ENCODE measurements at places on chromosomes 3 and 15.
A peak's percentile ranks its signal among the peaks of the same experiment; 100 is the strongest.

GRCh38 chr15:90553248-90553745 is 23.6 kb downstream of the CRTC3 start:
- DNase-seq, result no peak

DNA sequence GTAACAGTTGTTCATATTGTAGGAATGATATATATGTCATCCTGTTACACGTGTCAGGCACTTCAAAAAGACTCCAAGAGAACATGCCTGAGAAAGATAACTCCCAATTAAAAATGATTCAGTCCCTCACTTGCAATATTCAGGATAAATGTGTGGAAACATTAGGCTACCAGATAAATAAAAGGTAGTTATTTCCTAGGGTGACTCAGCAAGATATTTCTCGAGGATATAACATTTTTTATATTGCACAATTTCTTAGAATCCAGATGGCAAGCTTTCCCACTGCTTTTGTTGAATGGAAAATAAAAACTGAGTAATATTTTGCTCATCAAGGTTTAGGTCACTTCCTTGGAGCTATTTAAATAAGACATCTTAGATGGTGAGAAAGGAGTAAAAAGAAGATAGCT is 181.4 kb downstream of the GAP43 start:
- no peak for DNase-seq

DNA sequence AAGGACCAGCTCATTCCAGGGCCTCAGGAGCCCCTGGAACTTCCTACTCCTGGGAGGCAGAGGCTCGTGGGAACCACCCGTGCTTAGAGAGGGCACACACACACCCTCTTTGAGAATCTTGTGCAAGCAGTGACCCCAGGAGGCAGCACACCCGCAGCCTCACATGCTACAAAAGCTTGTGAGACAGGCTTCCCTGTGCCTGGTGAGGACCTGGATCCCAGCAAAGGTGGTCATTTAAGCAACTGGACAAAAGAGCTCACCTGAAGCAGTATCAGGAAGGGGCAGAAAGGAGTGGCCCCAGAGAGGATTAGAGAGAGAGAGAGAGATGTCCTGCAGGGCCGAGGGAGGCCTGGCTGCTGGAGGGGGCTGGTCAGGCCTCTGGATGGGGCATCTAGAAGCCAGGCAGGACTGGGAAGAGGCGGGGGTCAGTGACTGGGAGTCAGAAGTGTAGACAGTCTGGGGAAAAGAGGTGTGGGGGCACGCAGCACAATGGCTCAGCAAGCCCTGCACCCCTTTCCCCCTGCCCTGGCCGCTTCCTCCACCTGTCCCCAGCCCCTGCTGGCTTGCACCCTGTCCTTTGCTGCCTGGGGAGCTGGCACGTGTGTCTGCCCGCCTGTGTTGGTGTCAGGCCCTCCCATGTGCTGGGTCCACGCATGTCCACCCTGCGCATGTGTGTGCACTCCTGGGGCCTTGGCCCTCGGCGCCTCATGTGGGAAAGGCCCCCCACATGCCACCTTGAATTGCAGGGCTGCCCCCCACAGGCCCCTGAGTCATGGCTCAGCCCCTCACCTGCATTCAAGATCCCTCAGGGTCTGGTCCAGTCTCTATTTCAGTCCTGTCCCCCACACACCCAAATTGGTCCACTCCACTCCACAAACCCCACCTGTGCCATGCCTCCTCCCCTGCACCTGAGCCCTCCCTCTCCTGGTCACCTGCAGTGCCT is 36.9 kb downstream of the TSPAN3 start:
- DNase-seq, result no peak

DNA sequence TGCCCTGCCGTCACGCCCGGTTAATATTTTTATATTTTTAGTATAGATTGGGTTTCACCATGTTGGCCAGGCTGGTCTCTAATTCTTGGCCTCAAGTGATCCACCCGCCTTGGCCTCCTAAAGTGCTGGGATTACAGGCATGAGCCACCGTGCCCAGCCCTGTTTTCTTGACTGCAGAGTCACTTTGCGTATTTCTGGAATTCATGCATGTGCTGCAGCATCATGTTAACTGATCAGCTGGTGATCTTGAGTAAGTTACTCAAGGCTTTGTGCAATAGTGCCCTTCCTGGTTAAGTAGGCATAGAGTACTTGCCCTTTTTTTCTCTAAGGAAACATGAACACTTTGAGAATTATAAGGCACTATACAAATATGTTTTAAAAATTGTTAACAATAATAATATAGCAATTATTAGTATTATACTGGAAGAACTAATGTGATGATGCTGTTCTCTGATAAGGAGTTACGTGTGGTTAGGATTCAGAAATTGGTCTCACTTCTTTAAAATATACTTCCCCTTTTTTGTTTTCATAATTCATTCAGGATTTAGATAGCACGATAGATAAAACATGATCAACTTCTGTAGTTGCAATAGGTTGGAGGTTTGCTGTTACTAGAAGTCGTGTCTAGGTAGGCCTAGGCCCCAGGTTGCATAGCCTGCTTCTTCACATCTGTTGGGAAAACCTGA is 33.6 kb downstream of the GPR171 start:
- DNase-seq, result no peak

GRCh38 chr3:190990898-190991297 is 128.4 kb upstream of the GMNC start:
- no peak for DNase-seq

DNA sequence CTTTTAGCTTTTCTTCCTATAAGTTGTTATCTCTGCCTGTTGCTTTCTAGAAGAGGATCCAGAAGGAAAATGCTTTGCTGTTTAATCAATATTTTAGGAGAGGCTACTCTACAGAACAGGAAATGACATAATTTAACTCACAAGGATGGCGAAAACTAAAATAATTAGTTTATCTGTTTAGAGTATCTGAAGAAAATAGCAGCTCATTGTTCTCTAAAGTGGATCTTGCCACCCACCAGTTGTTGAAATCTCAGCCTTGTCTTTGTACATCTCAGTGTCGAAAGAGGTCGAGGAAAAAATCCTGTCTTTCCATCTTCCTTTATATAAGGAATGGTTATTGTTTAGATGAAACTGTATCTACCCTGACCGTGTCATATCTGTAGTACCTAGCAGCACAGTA is 126.6 kb downstream of the ZNF609 start:
- no peak for DNase-seq

DNA sequence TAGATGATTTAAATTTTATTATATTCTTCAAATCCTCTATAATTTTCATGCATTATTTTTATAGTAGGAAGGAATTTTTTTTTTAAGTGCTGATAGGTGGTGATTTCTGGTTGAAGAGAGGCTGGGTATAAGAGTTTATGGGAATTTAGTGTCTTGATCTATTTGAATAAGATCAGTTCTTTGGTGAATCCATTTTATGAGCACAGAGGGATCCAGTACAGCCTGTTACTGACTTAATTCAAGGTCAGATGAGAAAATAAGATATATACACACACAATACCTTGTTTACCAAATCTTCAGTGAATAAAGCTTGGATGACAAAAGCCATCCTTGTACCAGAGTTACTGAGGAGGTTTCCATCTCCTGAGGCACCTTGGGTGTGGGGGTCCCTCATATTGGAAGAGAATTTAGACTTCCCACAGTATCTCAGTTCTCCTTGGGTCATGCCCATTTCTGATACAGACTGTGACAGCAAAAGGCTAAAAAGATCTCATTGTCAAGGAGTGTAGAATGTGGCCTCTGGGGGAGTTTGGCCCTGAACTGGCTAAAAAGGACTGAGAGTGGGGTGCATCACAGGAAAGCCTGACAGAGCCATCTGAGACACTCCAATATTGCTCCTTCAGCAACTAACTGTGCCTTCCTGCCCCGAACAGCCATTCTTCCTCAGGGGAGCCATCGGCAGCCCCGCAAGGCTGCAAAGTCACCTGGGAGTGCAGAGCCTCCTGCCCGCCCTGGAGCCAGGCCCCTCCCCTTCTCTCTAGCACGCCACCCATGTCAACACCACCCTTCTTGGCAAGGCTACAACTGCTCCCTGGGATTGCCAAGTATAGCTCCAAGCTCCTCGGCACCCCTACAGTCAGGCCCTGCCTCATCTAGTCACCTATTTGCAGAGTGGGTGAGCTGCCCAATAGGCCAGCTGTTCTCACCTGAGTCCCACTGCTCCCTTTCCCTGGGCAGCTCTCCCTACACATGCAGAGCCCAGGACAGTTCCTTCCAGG is 43.1 kb upstream of the HACD2 start:
- DNase-seq, result no peak

DNA sequence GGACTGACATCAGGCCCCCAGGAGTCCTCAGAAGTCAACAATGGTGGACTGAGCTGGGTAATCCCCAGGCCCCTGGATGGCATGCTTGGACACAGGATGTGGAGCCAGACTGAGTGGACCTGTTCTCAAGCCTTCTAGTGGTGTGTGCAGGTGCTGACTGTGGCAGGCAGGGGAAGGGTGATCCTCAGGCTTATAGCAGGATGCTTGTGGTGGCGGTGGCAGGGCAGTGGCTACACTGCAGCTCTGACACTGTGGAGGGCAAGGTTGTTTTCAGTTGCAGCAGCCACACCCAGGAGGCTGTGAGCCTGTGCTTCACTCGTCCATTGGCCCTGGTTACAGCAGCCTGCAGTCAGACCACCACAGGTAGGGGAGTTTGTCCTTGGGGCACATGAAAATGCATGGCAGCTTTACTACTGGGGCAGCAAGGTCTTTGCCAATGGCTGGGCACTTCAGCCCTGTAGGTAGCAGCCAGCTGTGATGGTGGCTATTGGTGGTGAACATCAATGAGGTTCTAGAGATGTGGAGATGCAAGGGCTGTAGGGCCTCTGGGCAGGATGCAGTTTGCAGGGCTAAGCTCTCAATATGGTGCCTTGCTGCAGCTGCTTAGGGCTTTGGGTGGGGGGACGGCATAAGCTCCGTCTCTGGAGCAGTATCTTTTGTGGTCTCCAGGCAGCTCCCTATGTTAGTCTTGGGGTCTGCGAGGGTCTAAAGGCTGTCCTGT is 17.5 kb upstream of the MYO5A start:
- DNase-seq, result no peak

DNA sequence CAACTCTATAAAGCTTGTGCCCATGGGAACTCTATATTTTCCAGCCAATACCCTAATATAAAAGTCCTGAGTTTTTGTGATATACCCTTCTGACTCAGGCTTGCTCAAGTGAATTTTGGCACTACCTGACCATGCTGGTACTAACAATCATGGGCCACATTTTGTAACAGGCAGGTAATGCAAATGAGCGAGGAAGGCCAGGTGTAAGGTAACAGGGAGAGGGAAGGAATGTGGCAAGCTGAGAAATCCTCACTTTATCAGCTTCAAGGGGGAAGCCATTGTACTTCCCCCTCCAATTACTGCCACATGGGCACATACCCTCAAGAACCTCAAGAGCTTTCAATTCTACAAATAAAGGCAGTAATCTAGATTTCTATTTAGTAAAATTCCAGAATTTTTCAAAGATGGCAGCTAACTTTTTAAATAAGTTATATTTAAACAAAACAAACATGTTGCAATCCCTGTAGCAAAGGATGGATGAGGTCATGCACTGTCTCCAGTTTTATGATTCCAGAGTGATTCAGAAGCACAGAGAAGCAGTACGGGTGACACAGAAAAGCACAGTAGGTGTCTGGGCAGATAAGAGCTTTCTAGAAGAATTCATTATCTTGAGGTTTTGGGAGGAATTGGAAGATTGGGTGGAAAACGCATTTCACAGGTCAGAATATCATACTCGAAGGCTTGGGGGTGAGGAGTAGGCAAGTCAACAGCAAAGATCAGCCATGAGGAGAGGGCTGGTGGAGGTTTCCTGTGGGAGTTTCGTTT is 87.6 kb downstream of the FOXP1 start:
- DNase-seq, result no peak

DNA sequence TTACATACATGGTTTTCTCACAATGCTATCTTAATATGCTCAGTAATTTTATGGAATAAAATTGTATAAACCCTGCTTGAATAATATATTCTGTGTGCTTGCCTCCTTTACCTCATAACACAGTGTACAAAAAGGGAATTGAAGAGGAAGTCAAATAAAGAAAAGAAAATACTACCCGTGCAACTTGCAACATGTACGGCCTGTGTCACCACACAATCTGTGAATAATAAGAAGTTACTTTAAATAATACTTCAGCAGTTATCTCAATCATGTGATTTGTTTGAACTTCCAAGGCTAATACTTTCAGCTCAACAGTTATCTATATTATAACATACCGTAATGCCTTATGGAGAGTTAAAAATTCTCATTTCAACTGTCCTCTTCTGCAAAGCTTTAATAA is 58.1 kb upstream of the SATB1 start:
- DNase-seq, result no peak

- no peak for DNase-seq
Observed at GRCh38 chr3:151345859-151346258, 16.5 kb upstream of the P2RY13 start.

DNA sequence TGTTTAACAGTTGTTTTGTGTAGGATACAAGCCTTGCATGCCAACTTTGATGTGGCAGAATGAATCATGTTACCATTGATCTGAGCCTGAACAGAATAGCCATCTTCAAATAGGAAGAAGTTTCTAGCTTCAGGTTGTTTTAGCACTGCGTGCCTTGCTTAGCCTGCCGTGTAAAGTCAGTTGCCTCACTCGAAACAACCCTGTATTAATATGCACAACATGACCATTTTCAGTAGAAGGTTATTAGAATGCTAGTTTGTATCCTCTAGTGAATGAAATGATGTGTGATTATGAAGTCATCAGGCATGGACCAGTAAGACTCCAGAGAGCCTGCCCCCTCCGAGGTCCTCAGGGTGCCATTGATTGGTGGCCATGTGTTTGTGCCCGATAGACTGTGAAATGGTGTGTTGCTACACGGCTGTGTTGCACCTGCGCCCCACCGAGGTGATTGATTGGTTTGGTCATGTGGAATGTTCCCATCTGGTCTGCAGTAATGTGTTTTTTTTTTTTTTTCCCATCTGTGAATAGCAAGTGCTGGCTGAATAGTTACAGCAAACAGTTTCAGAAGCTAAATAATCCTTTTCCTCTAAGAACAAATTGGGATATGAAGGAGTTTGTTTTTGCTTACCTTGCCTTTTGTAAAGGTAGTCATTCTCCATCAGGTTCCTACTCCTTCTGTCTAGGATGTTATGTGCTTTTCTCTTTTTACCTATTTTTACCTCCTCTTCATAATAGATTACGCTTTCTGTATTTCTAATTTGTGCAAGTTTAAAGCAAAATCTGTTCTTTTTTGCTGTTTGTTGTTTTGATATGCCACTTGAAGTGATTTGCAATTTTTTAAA is 214.9 kb downstream of the TCF12 start:
- peak; percentile 52 for DNase-seq

DNA sequence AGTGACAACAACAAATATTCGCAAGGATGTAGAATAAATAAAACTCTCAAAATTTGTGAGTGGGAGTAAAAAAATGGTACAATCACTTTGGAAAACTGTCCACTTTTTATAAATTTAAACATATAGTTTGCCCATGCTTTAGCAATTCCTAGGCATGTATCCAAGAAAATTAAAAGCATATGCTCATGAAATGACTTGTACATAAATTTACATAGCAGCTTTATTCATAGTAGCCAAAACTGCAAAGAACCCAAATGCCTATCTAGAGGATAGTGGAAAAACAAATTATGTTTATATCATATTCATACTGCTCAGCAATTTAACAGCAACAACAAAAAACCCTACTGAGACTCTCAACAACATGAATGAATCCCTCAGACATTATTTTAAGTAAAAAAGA is 363.6 kb upstream of the CCDC54 start:
- DNase-seq, result no peak

GRCh38 chr3:156150434-156151066 is 30.2 kb downstream of the KCNAB1 start:
- peak; percentile 46 for DNase-seq

GRCh38 chr15:49864251-49864650 is 243.4 kb downstream of the DTWD1 start:
- DNase-seq, result no peak

- no peak for DNase-seq
Observed at GRCh38 chr3:4724051-4724629, 231.0 kb downstream of the ITPR1 start.

GRCh38 chr15:88509321-88509720 is 37.2 kb downstream of the DET1 start:
- no peak for DNase-seq

Measured in NCI-H1105 (cell line).